Germinal center (tissue), 1 donor: ENCODE measurements at places on chromosomes 5 and 9.

DNA sequence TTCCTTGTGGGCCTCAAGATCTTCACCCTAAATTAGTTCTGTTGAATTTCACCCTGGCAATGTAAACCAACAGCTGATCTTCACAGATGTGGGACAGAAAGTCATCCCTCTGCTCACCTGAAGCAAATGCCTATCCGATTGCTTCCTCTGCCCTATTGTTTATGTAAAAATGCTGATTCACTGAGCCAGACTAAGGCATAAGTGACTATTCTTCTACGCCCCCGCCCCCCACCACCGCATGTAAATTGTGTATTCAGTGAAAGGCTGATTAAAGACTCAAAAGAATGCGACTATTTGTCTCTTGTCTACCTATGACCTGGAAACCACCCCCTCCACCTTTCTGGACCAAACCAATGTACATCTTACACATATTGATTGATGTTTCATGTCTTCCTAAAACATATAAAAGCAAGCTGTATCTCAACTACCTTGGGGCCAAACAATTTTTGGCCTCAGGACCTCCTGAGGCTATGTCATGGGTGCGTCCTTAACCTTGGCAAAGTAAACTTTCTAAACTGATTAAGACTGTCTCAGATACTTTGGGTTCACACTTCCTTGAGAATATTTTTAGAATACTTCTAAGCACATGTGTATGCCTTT lies 129.7 kb upstream of the BOD1 start:
- DNase-seq = no peak

- DNase-seq = peak; percentile 29
Observed at GRCh38 chr9:36640771-36641381, 68.2 kb downstream of the MELK start.

GRCh38 chr9:124312290-124313265 lies 54.8 kb downstream of the NEK6 start:
- no peak for DNase-seq

DNA sequence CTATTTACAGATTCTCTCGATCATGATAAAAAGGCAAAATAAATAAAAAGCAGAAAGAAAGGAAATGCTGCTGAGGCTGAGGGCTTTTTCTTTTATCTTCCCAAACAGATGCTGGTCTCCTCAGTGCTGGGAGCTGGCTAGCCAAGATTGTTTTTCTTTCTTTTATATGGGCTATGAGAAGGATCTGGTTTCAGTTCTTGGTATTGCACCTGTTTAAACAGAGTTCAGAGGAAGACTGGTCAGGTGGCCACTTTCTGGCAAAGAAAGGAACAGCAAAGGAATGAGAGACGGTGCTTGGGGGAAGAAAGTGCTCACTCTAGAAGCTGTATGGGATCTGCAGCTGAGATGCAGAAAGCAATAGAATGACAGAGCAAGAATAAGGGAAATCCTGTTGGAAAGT lies 88.9 kb downstream of the SLF1 start:
- no peak for DNase-seq

DNA sequence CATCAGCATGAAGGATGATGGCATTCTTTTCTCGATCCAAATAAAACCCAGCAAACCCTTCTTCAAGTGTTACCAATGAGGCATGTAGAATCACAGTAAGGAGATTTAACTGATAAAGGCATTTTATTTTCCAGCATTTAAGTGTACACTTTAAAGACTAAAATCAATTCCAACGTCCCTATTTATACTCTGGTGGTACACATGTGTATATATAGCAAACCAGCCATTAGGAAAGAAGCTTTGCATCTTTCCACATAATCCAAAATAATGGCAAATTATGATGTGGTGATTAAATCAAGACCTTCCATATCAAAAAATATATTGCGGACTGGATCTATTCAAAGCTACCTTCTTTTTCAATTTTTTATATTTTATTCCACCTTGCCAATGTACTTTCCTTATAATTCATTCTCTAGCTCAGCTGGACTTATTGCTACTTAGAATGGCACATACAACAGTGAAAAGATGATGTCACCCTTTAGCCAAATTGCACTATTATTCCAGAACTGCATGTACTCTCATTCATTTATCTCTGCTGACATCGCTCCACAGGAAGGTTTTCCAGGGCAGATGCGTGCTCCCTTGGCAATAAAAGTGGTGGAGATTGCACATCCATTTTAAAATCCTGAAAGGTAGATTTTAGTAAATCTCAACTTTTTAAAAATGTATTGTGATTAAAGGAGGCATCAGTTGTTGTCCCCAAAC lies 63.3 kb upstream of the SLC30A5 start:
- DNase-seq = no peak

DNA sequence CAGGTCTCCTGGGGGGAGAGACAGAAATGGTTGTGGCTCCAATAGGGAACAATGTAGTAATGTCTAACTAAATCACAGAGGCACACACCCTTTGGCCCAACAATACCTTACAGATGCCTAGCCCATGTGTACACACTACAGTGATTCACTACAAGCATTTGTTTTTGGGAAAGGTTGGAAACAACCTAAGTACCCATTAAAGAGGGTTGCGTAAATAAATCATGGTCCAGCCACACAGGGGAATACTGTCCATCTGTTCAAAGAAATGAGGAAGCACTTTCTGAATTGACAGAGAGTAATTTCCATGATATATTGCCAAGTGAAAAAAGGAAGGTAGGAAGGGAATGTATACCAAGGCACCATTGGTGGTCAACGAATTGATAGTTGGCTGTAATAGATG lies 22.0 kb upstream of the GTF3C5 start:
- DNase-seq = no peak

DNA sequence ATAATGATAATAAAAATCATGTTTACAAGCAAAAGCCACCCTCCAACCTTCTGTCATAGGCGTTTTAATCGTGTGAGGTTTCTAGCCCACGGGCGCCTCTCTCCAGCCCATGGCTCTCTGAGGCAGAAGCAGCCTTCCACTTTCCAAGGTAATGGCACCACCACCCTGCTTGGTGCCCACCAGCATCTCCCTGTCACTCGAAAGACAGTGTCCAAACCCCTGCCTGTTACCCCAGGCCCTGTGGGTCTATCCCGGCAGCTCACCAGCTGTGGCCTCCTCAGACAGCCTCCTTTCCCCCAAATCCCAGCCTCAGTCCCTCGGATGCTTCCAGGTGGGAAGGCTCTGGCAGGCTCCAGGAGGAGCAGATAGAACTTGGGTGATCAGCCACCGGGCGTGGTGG lies 123.8 kb upstream of the LPCAT1 start:
- DNase-seq = no peak

GRCh38 chr9:110160123-110160522 lies 47.8 kb downstream of the C9orf152 start:
- no peak for DNase-seq

GRCh38 chr5:30104872-30105596 lies 1088.5 kb upstream of the CDH6 start:
- DNase-seq = no peak

DNA sequence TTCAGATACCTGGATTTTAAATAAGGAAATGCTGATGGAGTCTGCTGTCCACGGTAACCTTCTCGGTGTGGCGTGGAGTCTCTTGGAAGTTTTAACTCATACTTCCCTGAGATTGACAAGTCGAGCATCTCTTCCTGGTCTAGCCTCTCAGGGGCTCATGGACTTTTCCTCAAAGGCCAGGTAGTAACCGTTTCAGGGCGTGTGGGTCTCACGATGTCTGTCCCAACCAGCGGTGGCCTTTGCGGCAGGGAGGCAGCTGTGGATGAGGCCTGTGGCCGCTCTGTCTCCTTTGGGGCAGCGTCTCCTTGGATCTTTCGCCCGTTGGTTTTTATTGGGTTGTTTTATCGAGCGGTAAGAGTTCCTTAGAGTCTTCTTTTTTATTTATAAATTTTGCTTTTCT lies 32.8 kb downstream of the CEP72 start:
- DNase-seq = no peak

- DNase-seq = peak; percentile 69
Observed at GRCh38 chr9:77457916-77458592, 190.1 kb downstream of the GNA14 start.

DNA sequence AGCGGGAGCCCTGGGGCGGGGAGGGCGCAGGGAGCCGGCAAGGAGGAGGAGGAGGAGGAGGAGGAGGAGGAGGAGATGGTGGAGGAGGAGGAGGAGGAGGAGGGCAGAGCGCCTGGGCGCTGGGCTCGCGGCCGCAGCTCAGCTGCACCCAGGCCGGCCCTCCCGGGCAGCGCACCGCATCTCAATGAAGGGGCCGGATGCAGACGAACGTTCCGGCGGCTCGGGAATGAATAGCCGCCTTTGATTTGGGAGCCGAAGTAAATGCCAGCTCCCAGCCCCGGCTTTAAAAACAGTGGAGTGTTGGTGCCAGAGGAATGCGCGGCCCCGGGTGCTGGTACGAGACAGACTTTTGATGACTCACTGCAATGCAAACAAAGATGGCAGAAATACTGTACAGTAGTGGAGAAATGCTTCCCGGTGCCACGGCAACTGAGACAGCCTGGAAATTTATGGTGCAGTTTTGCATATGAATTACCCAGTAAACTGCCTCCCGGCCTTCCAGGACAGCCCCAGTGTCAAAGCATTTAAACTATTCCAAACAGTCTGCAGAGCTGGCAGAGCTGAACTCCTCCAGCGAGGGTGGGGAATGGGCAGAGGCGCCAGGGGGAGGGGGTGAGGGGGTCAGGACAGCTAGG lies 43.1 kb downstream of the NACC2 start:
- no peak for DNase-seq

GRCh38 chr5:92337772-92338234 lies 954.7 kb upstream of the ARRDC3 start:
- no peak for DNase-seq

DNA sequence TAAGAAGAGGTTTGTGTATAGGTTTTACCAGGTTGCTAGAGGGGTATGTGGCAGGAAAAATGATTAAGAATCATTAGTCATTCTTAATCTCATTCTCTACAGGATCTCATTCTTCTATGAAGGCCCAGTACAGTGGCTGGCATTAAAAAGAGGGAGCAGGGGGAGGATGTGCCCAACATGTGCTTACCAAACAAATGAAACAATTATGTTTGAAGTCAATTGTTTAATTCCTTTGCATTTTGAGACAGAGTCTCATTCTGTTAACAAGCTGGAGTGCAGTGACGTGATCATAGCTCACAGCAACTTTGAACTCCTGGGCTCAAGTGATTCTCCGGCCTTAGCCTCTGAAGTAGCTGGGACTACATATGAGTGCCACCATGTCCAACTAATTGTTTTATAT lies 23.0 kb downstream of the FNIP1 start:
- DNase-seq = no peak

DNA sequence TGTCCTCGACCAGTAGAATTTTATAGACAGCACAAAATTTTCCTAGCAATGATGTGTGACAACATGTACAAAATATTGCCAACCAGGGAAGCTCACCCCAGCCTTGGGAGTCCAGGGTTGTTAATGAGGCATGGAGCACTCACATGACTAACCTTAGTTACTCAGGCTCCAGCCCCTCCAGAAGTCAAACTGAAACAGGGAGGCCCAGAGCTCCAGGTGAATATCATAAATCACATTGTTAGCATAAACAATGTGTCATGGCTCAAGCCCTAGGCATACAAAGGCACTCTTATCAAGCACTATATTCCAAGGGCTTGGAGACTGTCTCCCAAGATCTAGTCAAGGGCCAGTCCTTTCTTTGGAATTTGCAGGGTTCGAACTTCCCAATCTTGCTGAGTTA lies 44.4 kb downstream of the TNFAIP8 start:
- DNase-seq = no peak

GRCh38 chr5:88393042-88393441 lies 124.4 kb upstream of the TMEM161B start:
- no peak for DNase-seq

- DNase-seq = no peak
Observed at GRCh38 chr5:105504-106070, 13.6 kb downstream of the PLEKHG4B start.

DNA sequence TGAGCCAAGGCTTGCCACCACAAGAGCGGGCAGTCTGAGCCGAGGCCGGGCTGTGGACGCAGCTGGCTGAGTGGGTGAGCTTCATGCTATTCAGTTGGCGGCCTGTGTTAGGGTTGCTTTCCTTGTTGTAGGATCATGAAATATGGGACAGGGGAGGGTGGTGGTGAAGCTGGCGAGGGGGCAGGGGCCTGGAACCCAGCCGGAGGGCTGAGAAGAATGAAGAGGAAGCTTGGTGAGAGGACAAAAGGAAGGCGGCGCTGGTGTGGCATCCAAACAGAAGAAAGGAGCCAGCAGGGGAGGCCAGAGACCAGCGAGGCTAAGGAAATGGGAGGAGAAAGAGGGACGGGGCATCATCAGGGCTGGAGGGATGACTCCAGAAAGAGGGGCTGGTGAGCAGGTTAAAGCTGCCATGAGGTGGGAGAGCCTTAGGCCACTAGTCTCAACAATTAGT lies 18.3 kb downstream of the RALGPS1 start:
- DNase-seq = no peak

DNA sequence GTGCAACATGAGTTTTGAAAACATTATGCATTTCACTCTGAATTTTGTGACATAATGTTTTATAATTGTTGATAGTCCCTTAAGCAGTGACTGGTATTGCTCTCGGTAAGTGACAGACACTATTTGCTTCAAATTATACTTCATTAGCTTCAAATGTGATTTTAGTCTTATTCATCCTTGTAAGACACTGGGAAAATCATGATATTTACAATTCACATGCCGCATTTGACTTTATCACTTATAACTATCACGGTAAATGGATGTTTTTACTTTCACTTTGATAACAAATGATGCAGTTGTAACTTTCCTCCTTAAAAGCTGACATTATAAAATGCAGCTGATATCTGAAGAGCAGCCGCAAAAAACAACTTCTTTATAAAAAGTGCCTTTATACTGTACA lies 44.1 kb upstream of the ITGA2 start:
- no peak for DNase-seq

GRCh38 chr9:1878811-1879210 lies 136.3 kb upstream of the SMARCA2 start:
- DNase-seq = no peak

GRCh38 chr5:142597546-142598337 lies 88.1 kb downstream of the FGF1 start:
- no peak for DNase-seq

GRCh38 chr9:70422371-70423043 lies 8.1 kb upstream of the KLF9 start:
- no peak for DNase-seq

GRCh38 chr5:51544031-51544785 lies 161.0 kb downstream of the ISL1 start:
- no peak for DNase-seq

DNA sequence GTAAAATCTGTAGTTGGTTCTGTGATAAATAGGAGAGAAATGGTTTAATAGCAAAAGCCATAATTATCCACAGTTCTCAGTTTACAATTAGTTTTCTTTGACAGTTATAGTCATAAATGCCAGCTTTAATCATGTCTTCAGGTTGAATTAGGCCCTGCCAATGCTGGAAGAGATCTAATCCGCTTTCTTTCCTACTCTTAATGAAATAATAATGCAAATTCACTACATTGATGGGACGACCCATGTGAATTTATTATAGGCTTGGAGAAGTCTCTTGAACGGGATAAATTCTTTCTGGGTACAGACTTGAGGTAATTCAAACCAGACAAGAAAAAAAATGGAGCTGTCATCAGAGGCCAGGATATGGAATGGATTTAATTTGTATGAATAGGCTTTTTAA lies 950.4 kb downstream of the EFNA5 start:
- no peak for DNase-seq

- no peak for DNase-seq
Observed at GRCh38 chr5:1788828-1789227, 10.8 kb downstream of the MRPL36 start.

GRCh38 chr5:21791304-21791703 lies 1061.8 kb downstream of the CDH12 start:
- no peak for DNase-seq

GRCh38 chr9:136251264-136252115 lies 5.9 kb upstream of the QSOX2 start:
- no peak for DNase-seq

- no peak for DNase-seq
Observed at GRCh38 chr9:32423371-32423770, 38.9 kb downstream of the ACO1 start.
